ENCODE measurements at places on chromosomes 2 and 18. TPM values are rescaled to one million over a fixed set of nuclear protein-coding genes. Genes with fewer than 3 reads are reported as not detected.

Gene CRACDL
- total RNA-seq, result 0.22 TPM

Gene SGPP2
- 0.53 TPM for total RNA-seq

Gene CELF4
- not detected for total RNA-seq

Gene PXDN
- not detected for total RNA-seq

Gene HOXD9
- not detected for total RNA-seq

Gene SKA1
- total RNA-seq, result 27.6 TPM

Gene PNPT1
- total RNA-seq, result 19.9 TPM

Gene ALMS1
- 27.2 TPM for total RNA-seq

Gene ANKRD30BL
- not detected for total RNA-seq

Gene PPM1B
- 44.3 TPM for total RNA-seq

Gene GALR1
- not detected for total RNA-seq

Gene UBXN2A
- total RNA-seq, result 13.9 TPM

Gene IGFBP2
- total RNA-seq, result 36.2 TPM

Gene DNAH7
- total RNA-seq, result not detected

Gene SPP2
- total RNA-seq, result not detected

Gene SCYGR4
- total RNA-seq, result not detected

Gene DNER
- total RNA-seq, result not detected

Gene SPDYA
- total RNA-seq, result 1.9 TPM

Gene PDE1A
- total RNA-seq, result not detected

Gene FAP
- not detected for total RNA-seq

Gene FOXD4L1
- 0.40 TPM for total RNA-seq

Gene CYTIP
- total RNA-seq, result 334 TPM

Gene MYO7B
- total RNA-seq, result 1.0 TPM

Gene FMNL2
- total RNA-seq, result 0.75 TPM

Gene PARD3B
- total RNA-seq, result 1.2 TPM

Gene ADAM23
- 0.26 TPM for total RNA-seq

Data from activated naive CD4-positive, alpha-beta T cell treated with anti-CD3 and anti-CD28 coated beads, Interleukin-2, amount 10 ng/mL, durations not matched to agents 5 hours and 36 hours (primary cell).